Aorta (tissue), 5 donors: ENCODE measurements at places on chromosomes 7 and 10. TPM values are rescaled to one million over a fixed set of nuclear protein-coding genes. Genes with fewer than 3 reads are reported as not detected.

The LFNG gene
- total RNA-seq: 30.6 TPM

The CPA1 gene
- total RNA-seq: 5.9 TPM

The LIPK gene
- not detected for total RNA-seq

The FOXI2 gene
- total RNA-seq: 0.23 TPM

The C7orf57 gene
- not detected for total RNA-seq

The GPR146 gene
- 44.2 TPM for total RNA-seq

The PAX2 gene
- total RNA-seq: not detected

The PCGF5 gene
- 145 TPM for total RNA-seq

The NCF1 gene
- total RNA-seq: 7.0 TPM

The CDNF gene
- total RNA-seq: 1.9 TPM

The NXPH1 gene
- not detected for total RNA-seq

The TUBAL3 gene
- total RNA-seq: not detected

The SYT15B gene
- total RNA-seq: 15.9 TPM

The FGF8 gene
- total RNA-seq: not detected

The OR13A1 gene
- total RNA-seq: not detected

The CUBN gene
- total RNA-seq: 5.2 TPM

The AKR1C1 gene
- 33.6 TPM for total RNA-seq

The ADRA2A gene
- 11.4 TPM for total RNA-seq

The SLC18A3 gene
- not detected for total RNA-seq

The KLLN gene
- total RNA-seq: 0.66 TPM
